ENCODE measurements at places on chromosomes 5 and 9.

GRCh38 chr9:116713271-116713670 is 26.2 kb downstream of the TRIM32 start:
- H3K36me3 ChIP-seq = no peaks in the 10 kb centered on the region
- H3K4me3 ChIP-seq = no peak overlapping the region
- H3K27ac ChIP-seq = no peak overlapping the region
- H3K27me3 ChIP-seq = no peaks in the 10 kb centered on the region

- H3K36me3 ChIP-seq = no peaks in the 10 kb centered on the region
- no peaks in the 10 kb centered on the region for H3K27me3 ChIP-seq
- no peak for DNase-seq
- H3K4me1 ChIP-seq = no peaks in the 10 kb centered on the region
- H3K4me3 ChIP-seq = no peak overlapping the region
These were observed 146.7 kb upstream of the EFNA5 start for GRCh38 chr5:107817436-107817835.

DNA sequence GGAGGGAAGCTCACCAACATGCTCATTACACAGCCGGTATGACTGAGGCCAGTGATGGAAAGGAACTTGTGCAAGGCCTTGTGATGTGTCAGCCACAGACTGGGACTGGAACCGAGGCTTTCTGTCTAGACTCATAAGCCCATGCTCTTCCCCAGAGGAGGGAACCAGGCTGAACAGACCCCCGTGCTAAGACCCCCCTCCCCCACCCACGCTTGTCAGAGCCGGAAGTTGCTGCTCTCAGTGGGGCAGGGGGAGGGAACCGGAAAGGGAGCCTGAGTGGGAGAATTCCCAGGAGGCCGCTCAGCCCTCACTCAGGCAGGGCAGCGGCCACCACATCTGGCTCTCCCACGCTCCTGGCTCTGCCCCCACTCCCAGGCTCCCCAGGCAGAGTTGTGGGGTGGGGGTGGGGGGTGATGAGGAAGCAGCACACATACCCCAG is 4.1 kb upstream of the PDGFRB start:
- DNase-seq = no peak
- no peak overlapping the region for H3K4me3 ChIP-seq
- no peaks in the 10 kb centered on the region for H3K4me1 ChIP-seq

DNA sequence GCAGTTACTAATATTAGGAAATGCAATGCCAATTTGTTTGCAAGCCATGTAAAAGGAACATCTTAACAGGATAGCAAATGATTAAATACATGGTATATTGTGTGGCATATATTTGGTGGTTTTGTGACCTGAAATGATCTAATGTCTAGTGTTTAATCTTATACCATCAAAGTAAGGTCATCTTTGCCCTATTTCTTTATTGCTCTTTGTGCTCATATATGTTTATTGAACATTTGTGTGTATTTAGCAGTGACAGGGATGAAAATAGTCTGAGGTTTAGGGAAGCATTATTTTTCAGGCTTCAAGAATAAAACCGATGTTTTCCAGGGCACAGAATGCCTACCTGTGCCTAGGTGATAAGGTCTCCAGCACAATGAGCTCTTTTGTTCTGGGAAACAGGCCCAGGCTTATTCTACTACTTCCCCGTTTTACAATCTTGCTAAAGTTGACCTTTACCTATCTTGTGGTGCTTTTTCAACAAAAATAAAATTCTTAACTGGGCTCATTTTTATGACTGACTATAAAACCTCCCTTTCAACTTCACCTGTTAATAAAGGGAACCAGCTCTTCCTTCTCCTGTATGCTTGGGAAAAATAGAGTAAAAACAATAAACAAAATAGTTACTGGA is 105.6 kb upstream of the ANKH start:
- no peaks in the 10 kb centered on the region for H3K4me1 ChIP-seq
- no peak for DNase-seq
- H3K27ac ChIP-seq = no peak overlapping the region
- H3K27me3 ChIP-seq = no peaks in the 10 kb centered on the region
- no peak overlapping the region for H3K4me3 ChIP-seq
- H3K36me3 ChIP-seq = no peaks in the 10 kb centered on the region

DNA sequence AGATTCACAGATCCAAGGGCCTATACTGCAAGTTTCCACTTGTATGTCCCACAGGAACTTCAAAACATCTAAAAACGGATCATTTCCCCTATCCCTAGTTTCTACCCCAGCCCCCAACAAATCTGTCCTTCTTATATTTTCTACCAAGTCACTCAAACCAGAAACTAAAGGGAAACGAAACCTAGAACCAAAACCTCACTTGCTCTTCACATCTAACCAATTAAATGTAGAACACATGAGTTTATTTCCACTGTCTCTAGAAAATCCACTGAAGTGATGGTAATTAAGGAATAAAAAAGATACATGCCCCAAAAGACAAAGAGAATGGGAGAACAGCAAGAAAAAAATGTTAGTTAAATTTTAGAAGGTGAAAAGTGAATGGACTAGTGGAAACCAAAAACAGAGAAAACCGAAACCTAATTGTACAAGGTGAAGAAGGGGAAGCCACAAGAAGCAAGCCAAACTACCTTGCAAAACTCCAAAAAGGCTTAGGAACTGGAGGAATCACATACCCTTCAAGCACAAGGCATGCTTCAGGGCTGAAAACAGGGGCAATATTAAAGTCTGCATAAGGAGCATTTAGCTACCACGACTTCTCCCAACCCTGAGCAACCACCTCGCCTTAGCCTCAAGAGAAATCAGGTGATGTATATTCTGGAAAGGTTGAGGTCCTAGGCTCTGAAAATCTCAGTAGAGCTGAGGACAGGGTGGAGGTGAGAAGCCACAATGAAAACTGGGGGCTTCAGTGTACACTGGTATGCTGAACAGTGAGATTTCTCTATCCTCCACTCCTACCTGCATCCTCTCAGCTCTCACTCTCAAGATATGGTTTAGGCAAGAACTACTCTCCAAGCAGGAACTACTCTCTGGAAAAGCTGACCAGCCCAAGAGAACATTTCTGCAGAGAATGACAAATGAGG is 11.1 kb downstream of the SMU1 start:
- no peak for DNase-seq
- H3K4me1 ChIP-seq = no peaks in the 10 kb centered on the region
- peaks cover 72% of the 10 kb centered on the region for H3K36me3 ChIP-seq
- H3K27me3 ChIP-seq = no peaks in the 10 kb centered on the region
- H3K4me3 ChIP-seq = no peak overlapping the region
- no peak overlapping the region for H3K27ac ChIP-seq

DNA sequence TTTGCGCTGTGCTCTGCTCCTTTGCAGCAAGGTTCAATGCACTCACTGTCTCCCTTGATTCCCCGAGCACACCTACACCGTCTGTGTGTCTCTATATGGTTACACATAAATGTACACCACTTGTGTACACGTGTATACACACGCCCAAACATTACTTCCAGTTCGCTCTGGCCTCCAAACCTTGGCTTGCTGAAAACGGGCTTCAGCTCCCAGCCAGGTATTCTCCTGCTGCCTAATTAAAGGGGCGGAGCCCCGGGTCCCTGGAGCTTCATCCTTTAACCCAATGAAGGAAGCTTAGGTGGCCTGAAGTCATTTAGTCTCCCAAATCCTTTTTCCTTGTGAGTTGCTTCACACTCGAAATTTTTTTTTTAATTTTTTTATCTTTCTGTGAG is 4.6 kb downstream of the ISL1 start:
- no peak overlapping the region for H3K4me3 ChIP-seq
- no peaks in the 10 kb centered on the region for H3K4me1 ChIP-seq
- peaks cover 12% of the 10 kb centered on the region for H3K27me3 ChIP-seq
- no peak overlapping the region for H3K27ac ChIP-seq
- no peaks in the 10 kb centered on the region for H3K36me3 ChIP-seq

GRCh38 chr9:83471241-83471640 is 67.0 kb downstream of the FRMD3 start:
- no peaks in the 10 kb centered on the region for H3K27me3 ChIP-seq
- no peak overlapping the region for H3K4me3 ChIP-seq
- no peaks in the 10 kb centered on the region for H3K4me1 ChIP-seq
- no peak for DNase-seq
- H3K36me3 ChIP-seq = no peaks in the 10 kb centered on the region

DNA sequence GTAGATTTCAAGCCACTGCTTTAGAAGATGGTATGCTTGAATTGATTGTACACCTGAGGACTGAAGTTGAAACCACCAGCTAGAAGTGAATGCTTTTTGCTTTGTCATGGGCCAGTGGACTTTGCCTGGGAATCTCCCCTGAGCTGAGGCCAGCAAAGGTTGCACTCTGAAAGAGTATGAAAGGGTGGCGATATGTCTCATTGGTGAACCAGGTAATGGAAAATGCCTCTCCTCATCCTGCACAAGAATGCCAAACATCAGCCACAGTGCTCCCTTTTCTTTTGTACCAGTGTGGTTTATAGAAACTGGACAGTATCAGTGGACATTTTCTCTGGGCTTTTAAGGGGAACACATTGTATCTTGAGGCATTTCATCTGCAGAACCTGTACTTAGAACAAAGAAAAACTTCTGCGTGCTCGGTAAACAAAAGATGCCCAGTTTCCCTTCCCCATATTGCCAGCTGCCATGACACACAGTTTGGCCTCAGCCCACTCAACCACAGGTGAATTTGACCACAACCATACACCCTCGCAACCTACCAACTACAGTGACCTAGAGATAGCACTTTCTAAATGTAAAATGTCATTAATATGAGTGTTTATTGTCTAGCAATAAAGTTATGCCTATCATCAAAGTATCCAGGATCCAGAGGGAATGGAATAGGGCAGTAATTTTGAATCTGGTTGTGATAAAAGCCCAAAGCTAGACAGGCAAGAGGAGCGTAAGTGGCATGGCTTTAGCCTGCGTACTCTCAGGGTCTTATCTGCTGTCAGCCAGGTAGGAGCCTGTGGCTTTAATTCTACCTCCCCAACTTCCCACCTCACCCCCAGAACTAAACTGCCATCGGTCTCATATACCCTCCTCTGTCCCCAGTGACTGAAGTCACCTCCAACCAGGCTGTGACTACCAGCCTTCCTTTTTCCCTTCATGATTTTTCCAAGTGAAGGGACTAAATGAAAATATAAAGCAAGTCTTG is 79.5 kb upstream of the LHFPL2 start:
- no peak overlapping the region for H3K27ac ChIP-seq
- no peaks in the 10 kb centered on the region for H3K36me3 ChIP-seq
- no peaks in the 10 kb centered on the region for H3K27me3 ChIP-seq

DNA sequence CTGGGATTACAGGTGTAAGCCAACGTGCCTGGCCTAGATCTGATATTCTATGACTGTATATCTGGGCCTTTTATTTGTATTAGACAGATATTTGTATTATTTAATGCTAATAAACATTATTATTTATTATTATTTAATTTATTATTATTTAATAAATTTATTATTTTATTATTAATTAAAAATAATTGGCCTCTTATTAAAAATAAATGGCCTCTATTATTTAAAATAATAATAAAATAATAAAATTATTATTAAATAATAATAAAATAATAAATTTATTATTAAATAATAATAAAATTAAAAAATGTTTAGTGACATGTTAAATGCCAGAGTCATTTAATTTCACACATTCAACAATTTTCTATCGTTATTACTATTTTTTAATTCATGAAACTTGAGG is 9.8 kb upstream of the COL15A1 start:
- DNase-seq = no peak
- H3K4me3 ChIP-seq = no peak overlapping the region
- no peaks in the 10 kb centered on the region for H3K27me3 ChIP-seq
- H3K36me3 ChIP-seq = no peaks in the 10 kb centered on the region
- H3K4me1 ChIP-seq = no peaks in the 10 kb centered on the region
- H3K27ac ChIP-seq = no peak overlapping the region

DNA sequence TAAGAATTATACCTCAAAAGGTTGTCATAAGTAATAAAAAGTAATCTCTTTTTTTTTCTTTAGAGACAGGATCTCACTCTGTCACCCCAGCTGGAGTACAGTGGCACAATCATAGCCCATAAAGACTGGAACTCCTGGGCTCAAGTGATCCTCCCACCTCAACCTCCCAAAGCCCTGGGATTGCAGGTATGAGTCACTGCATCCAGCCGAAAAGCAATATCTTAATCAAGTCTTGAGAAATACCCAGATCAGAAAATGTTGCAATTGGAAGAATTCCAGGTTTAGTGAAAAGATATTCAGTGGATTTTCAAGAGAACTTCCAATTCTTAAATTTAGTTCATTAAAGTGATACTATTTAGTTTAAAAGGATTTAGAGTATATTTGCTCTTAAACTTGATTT is 40.9 kb upstream of the IDNK start:
- H3K27me3 ChIP-seq = no peaks in the 10 kb centered on the region
- H3K4me3 ChIP-seq = no peak overlapping the region
- no peaks in the 10 kb centered on the region for H3K36me3 ChIP-seq
- H3K4me1 ChIP-seq = no peaks in the 10 kb centered on the region
- no peak overlapping the region for H3K27ac ChIP-seq

- H3K4me3 ChIP-seq = no peak overlapping the region
- H3K27ac ChIP-seq = peak overlapping the region; percentile 4
- no peaks in the 10 kb centered on the region for H3K36me3 ChIP-seq
- H3K4me1 ChIP-seq = peaks cover 18% of the 10 kb centered on the region
- no peaks in the 10 kb centered on the region for H3K27me3 ChIP-seq
These were observed 20.6 kb downstream of the EMB start for GRCh38 chr5:50420343-50420935.

GRCh38 chr5:67305913-67306710 is 109.5 kb upstream of the CD180 start:
- H3K4me3 ChIP-seq = no peak overlapping the region
- H3K36me3 ChIP-seq = no peaks in the 10 kb centered on the region
- no peaks in the 10 kb centered on the region for H3K4me1 ChIP-seq
- no peaks in the 10 kb centered on the region for H3K27me3 ChIP-seq

DNA sequence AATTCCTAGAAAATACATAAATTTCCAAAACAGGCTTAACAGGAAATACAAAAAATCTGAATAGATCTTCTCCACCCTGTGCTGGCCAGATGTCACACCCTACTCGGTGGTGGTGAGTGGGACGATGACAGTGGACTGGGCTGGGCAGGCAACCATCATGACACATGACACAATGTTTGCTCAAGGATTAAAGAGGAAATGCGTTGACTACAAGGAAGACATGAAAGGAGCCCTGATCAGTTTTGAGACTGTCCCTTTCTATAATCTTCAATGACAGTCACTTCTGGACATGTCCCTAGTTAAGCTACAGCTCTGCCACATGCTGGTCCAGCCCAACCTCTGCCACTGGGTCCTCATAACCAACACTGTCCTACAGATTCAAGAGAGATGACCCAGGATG is 99.8 kb downstream of the ZDHHC21 start:
- no peaks in the 10 kb centered on the region for H3K4me1 ChIP-seq
- DNase-seq = no peak
- H3K27ac ChIP-seq = no peak overlapping the region
- H3K36me3 ChIP-seq = no peaks in the 10 kb centered on the region

DNA sequence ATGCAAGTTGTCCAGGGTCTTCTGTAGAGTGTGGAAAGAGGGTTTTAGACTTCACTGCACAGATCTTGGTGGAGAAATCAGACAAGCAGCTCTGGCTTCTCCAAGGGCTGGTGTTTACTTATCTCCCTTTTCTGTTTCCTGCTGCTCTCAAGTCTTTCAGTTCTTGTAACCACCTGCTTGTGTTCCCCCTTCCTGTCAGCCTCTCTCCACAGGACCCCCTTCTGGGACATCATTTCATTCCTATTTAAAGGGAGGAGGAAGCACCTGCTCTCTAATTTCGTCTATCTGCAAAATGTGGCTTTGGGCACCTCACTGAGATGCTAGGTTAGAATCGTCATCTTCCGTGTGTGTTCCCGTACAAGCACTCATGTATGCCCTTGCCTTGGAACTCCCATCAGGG is 636.2 kb downstream of the MTRR start:
- no peak overlapping the region for H3K27ac ChIP-seq
- DNase-seq = no peak
- H3K27me3 ChIP-seq = no peaks in the 10 kb centered on the region
